ENCODE measurements at places on chromosomes 12 and 14. TPM values are rescaled to one million over a fixed set of nuclear protein-coding genes. Genes with fewer than 3 reads are reported as not detected.

Gene MUCL1
- not detected for total RNA-seq

Gene SLIRP
- 272 TPM for total RNA-seq

Gene EML5
- 0.13 TPM for total RNA-seq

Gene KIF26A
- 9.4 TPM for total RNA-seq

Gene PLEKHD1
- total RNA-seq, result not detected

All from mammary microvascular endothelial cell (primary cell).